ENCODE measurements at places on chromosomes 6 and 20. TPM values are rescaled to one million over a fixed set of nuclear protein-coding genes. Genes with fewer than 3 reads are reported as not detected.

BLCAP gene
- total RNA-seq: 50.1 TPM

SNAP91 gene
- 0.32 TPM for total RNA-seq

CDH26 gene
- 0.09 TPM for total RNA-seq

EPPIN gene
- total RNA-seq: not detected

OVOL2 gene
- 0.20 TPM for total RNA-seq

POM121L2 gene
- total RNA-seq: not detected

GJA1 gene
- total RNA-seq: 71.3 TPM

BNIP5 gene
- not detected for total RNA-seq

APCDD1L gene
- not detected for total RNA-seq

HLA-DRB1 gene
- not detected for total RNA-seq

HLA-B gene
- 22.4 TPM for total RNA-seq

ABCC10 gene
- total RNA-seq: 10.4 TPM

DEF6 gene
- 0.08 TPM for total RNA-seq

ARMH2 gene
- total RNA-seq: not detected

NANP gene
- total RNA-seq: 9.1 TPM

AIG1 gene
- total RNA-seq: 25.3 TPM

All from A549 treated with DMSO at 1 μM for 4 hours (cell line).